ENCODE measurements at places on chromosomes 3 and 15. TPM values are rescaled to one million over a fixed set of nuclear protein-coding genes. Genes with fewer than 3 reads are reported as not detected.

Gene SLC9C1
- total RNA-seq, result not detected

Gene PSTPIP1
- total RNA-seq, result 161 TPM

Gene GABRB3
- not detected for total RNA-seq

Gene PLA2G4D
- not detected for total RNA-seq

Gene CDHR4
- total RNA-seq, result not detected

Gene TRPM1
- total RNA-seq, result not detected

All from natural killer cell treated with Interleukin-12 subunit alpha and Interleukin-12 subunit beta and Interleukin-15 and Interleukin-18, amount 100 ng/mL, for 72 hours (primary cell).